ENCODE measurements at places on chromosomes 7 and 10.

GRCh38 chr10:17209881-17210280, 8.4 kb upstream of the TRDMT1 start:
- no peak for DNase-seq

DNA sequence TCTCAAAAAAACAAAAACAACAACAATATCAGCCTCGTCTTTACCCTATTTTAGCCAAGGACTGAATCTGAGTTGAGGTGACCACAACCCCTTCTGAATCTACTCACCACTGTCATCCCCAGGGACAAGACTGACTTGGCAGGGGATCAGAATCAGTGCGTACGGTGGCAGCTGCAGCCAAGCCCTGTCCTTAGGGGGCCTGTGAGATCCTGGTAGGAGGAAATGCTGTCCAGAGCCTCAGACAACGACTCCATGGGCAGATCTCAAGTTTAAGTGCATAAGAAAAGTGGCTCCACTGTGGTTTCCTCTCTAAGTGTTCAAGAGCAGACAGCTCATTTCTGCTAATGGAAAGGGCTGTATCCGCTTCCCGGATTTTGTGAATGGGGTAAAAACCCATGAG, 22.4 kb upstream of the CYTH3 start:
- DNase-seq = no peak

- DNase-seq = no peak
Measured at GRCh38 chr10:108633046-108633445, 1290.3 kb downstream of the XPNPEP1 start.

GRCh38 chr10:122194251-122194650, 76.8 kb upstream of the BTBD16 start:
- DNase-seq = no peak

DNA sequence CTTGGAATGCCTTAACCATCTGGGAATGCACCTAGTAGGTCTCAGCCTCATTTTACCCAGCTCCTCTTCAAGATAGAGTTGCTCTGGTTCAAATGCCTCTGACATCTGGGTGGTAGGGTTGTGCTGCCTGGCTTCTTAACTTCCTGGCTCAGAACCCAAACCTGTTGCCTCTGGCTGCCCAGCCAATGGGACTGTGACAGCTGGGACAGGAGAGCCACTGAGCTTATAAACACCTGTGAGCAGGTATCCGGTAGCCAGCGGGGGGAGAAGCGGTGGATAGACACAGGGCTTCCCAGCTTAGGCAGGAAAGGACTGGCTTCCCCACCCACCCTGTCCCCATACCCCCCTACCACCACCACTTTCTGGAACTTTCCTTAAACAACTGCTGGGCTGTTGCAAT, 115.8 kb upstream of the CARD11 start:
- DNase-seq = no peak

Data from NCI-H774 (cell line).